HFFc6 (cell line): ENCODE measurements at places on chromosomes 2 and 18. TPM values are rescaled to one million over a fixed set of nuclear protein-coding genes. Genes with fewer than 3 reads are reported as not detected.
A peak's percentile ranks its signal among the peaks of the same experiment; 100 is the strongest.

Gene TUBB8B
- not detected in 3 replicates for total RNA-seq

Gene AUP1
- 94.1 to 114 TPM (median 99.1 TPM) in 3 replicates for total RNA-seq

DNA sequence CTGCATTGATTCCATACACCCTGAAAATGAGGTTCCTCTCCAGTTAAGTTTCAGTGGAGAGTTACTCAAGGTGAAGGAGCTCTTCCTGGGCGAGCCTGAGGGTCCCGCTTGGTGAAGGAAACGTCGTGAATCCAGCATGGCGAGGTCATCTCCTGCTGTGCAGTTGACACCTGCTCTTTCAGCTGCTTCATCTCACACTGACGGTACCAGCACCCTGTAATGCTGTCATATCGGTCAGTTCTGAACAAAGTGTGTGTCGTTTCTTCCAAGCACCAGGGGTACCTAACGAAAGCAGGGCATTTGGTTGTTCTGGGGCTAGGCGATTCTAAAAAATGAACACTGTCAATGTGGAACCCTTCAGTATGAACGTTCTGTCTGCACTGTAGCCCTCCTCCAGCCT is 52.6 kb downstream of the ITGB1BP1 start:
- no peak for DNase-seq
- H3K27ac ChIP-seq: peak overlapping the region; percentile 90
- H3K27me3 ChIP-seq: peaks cover 7% of the 10 kb centered on the region
- H3K4me1 ChIP-seq: peaks cover 36% of the 10 kb centered on the region
- H3K4me3 ChIP-seq: peak overlapping the region; percentile 66
- peaks cover 59% of the 10 kb centered on the region for H3K36me3 ChIP-seq

Gene ALLC
- not detected in 3 replicates for total RNA-seq

GRCh38 chr2:237198164-237198855 is 112.6 kb downstream of the COPS8 start:
- peaks cover 4% of the 10 kb centered on the region; the same call in 1 of the 2 replicates for H3K27me3 ChIP-seq
- peaks cover 77% of the 10 kb centered on the region for H3K4me1 ChIP-seq
- peak overlapping the region; percentile 95 for H3K27ac ChIP-seq

DNA sequence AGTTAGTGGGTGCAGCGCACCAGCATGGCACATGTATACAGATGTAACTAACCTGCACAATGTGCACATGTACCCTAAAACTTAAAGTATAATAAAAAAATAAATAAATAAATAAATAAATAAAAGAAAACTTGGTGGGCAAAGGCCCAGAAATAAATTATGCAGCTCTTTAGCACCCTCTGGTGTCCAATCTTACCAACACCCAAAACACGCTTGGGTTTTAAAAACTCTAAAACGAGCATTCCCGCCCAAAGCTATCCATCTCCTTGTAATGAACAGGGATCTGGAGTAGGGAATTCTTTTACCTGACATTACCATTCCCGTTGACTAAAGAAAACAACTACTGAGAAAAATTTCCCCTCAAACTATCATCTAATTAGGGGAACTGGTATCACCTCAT is 2005.9 kb upstream of the CELF4 start:
- peaks cover 2% of the 10 kb centered on the region for H3K27me3 ChIP-seq
- peak; percentile 13 for DNase-seq

Gene PROKR1
- total RNA-seq: not detected in 3 replicates

GRCh38 chr2:183780072-183780471 is 655.8 kb downstream of the NUP35 start:
- H3K4me3 ChIP-seq: no peak overlapping the region
- no peaks in the 10 kb centered on the region for H3K36me3 ChIP-seq
- DNase-seq: no peak
- no peaks in the 10 kb centered on the region for H3K27me3 ChIP-seq
- H3K4me1 ChIP-seq: no peaks in the 10 kb centered on the region

Gene NCKAP5
- total RNA-seq: 0.39 to 3.3 TPM (median 0.48 TPM) in 3 replicates

Gene TPGS2
- 156 to 194 TPM (median 167 TPM) in 3 replicates for total RNA-seq

GRCh38 chr2:3470166-3470651 is 49.1 kb downstream of the ADI1 start:
- peak overlapping the region; percentile 91 for H3K27ac ChIP-seq
- peaks cover 2% of the 10 kb centered on the region for H3K27me3 ChIP-seq
- peaks cover 30% of the 10 kb centered on the region for H3K36me3 ChIP-seq
- H3K4me3 ChIP-seq: peak overlapping the region; percentile 60
- peak; percentile 88 for DNase-seq

Gene DPP4
- total RNA-seq: 31.9 to 41.5 TPM (median 33.3 TPM) in 3 replicates

Gene RUFY4
- not detected in 3 replicates for total RNA-seq

DNA sequence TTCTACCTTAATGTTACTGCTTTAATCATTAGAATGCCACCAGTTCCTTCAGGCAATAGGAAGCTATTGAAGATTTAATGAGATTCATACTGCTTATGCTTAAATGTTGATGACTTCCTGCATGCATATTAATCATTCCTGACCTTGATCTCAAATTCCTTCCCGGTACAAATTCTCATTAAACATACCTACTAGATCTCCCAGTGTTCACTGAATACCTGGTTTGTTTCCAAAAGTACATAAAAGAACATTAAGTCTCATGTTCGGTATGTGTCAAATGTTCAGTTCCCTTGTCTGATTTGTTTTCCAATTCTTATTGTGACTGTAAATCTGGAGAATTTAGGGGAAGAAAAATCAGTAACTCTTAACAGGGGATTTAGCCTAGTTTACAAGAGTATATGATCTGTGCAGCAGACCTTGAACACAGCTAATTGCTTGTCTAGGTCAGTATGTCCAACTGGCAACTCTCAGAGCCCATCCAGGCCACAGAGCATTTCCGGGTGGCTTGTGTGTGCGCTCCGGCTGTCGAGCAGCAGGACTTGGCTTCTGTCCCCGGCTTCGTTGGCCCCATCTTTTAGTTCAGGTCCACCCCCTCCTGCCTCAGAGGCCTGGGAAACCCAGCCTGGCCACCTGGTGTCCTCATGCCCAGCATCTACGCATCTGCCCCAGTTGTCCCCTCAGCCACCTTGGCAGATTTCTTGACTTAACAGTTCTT is 13.1 kb downstream of the METAP1D start:
- no peak for DNase-seq
- no peak overlapping the region for H3K4me3 ChIP-seq
- H3K27me3 ChIP-seq: peaks cover 3% of the 10 kb centered on the region
- peaks cover 9% of the 10 kb centered on the region; the same call in 1 of the 2 replicates for H3K36me3 ChIP-seq

Gene MYL1
- not detected in 3 replicates for total RNA-seq

DNA sequence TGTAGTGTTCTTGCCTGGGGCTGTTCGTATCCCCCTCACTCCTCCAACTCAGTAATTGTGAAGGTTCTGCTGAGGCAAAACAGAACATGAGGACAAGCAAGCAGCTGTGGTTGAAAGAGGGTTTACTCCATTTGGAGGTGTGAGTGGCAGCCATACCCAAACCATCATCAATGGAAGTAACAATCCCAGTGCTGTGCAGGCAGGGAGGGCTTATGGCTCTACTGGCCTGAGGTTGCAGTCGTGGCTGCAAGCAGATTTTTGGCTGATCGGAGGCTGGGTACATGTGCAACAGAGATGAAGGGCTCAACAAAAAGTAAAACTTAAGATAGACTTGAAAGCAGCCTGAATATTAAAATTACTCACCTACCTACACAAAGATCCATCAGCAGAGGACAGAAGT is 13.2 kb downstream of the SRSF7 start:
- no peak overlapping the region for H3K4me3 ChIP-seq
- H3K27ac ChIP-seq: no peak overlapping the region; the same call in 1 of the 2 replicates
- H3K27me3 ChIP-seq: peaks cover 1% of the 10 kb centered on the region
- H3K36me3 ChIP-seq: peaks cover 18% of the 10 kb centered on the region

Gene KCNIP3
- 0.56 to 2.3 TPM (median 1.8 TPM) in 3 replicates for total RNA-seq

Gene RAB3GAP1
- 59.5 to 71.4 TPM (median 63.9 TPM) in 3 replicates for total RNA-seq

Gene SCYGR4
- total RNA-seq: not detected in 3 replicates

DNA sequence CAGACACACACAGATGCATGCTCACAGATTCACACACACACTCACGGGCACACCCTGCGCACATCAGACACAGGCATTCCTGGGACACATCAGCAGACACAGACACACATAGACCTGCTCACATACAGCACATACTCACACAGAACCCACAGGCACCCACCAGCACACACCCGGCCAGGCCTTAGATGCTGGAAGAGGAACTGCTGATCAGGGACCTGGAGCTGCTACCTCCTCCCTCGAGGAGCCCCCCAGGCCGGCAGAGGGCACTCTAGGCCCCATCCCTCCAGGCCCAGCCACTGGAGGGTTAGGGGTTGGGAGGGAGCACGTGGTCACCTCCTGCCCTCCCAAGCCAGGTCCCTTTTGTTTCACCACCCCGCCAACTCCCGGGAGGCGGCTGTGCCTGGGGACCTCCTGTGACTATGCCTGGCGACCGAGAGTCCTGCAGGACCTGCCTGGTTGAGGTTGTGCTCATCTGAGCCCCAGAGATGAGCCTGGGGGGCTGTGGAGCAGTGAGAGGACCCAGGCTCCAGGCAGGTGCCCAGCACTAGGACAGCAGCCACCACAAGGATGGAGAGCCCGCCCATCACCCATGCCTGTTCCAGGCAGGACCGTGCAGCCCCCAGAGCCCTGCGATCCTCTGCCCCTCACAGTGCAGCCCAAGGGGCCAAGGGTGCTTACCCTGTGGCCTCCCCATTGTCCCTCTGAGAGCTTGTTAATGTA is 21.0 kb upstream of the PTMA start:
- H3K4me1 ChIP-seq: no peaks in the 10 kb centered on the region
- H3K27me3 ChIP-seq: peaks cover 6% of the 10 kb centered on the region
- H3K27ac ChIP-seq: no peak overlapping the region
- no peak for DNase-seq

Gene SLC14A1
- total RNA-seq: 0.31 and 0.77 TPM in 2 replicates

GRCh38 chr2:136727973-136728699 is 37.2 kb upstream of the THSD7B start:
- no peaks in the 10 kb centered on the region for H3K36me3 ChIP-seq
- no peaks in the 10 kb centered on the region for H3K27me3 ChIP-seq
- no peak for DNase-seq
- H3K4me3 ChIP-seq: no peak overlapping the region
- no peak overlapping the region for H3K27ac ChIP-seq

DNA sequence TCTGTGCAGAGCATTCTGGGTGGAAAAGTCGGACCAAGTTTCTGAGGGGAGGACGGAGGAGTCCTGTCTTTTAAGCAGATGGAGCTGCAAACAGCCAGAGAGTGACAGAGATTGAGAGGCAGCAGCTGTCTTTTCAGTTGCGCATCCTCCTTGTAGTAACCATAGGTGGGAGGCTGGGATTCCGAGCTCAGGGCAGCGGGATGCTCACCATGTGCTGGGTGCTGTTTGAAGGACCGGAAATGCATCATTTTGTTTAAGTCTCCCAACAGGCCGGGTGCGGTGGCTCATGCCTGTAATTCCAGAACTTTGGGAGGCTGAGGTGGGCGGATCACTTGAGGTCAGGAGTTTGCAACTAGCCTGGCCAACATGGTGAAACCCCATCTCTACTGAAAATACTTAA is 93.4 kb downstream of the AGAP1 start:
- no peak for DNase-seq
- no peak overlapping the region for H3K4me3 ChIP-seq
- H3K27me3 ChIP-seq: peaks cover 6% of the 10 kb centered on the region
- H3K4me1 ChIP-seq: no peaks in the 10 kb centered on the region; the same call in 1 of the 2 replicates
- no peak overlapping the region for H3K27ac ChIP-seq

Gene DCDC2C
- not detected in 3 replicates for total RNA-seq

GRCh38 chr2:130899306-130899705 is 62.6 kb downstream of the ARHGEF4 start:
- no peak overlapping the region for H3K27ac ChIP-seq
- H3K4me3 ChIP-seq: no peak overlapping the region
- peaks cover 3% of the 10 kb centered on the region for H3K27me3 ChIP-seq
- no peaks in the 10 kb centered on the region for H3K36me3 ChIP-seq
- DNase-seq: no peak

- H3K4me3 ChIP-seq: peak overlapping the region; percentile 20; the same call in 1 of the 2 replicates
- peaks cover 24% of the 10 kb centered on the region; the same call in 1 of the 2 replicates for H3K4me1 ChIP-seq
- H3K36me3 ChIP-seq: peaks cover 13% of the 10 kb centered on the region
- H3K27ac ChIP-seq: peak overlapping the region; percentile 67
- no peak for DNase-seq
These were observed 414.2 kb upstream of the CHAC2 start for GRCh38 chr2:53353135-53354114.

- no peaks in the 10 kb centered on the region for H3K4me1 ChIP-seq
- no peaks in the 10 kb centered on the region for H3K36me3 ChIP-seq
- H3K27me3 ChIP-seq: no peaks in the 10 kb centered on the region
- no peak overlapping the region for H3K27ac ChIP-seq
These were observed 1464.7 kb upstream of the ZEB2 start for GRCh38 chr2:145984580-145984979.

- H3K4me3 ChIP-seq: no peak overlapping the region
- peaks cover 5% of the 10 kb centered on the region; the same call in 1 of the 2 replicates for H3K36me3 ChIP-seq
- H3K27ac ChIP-seq: no peak overlapping the region
- peaks cover 21% of the 10 kb centered on the region for H3K27me3 ChIP-seq
- H3K4me1 ChIP-seq: peaks cover 33% of the 10 kb centered on the region
These were observed 96.9 kb downstream of the HNRNPLL start for GRCh38 chr2:38505779-38506178.

Gene SP140L
- 18.2 to 22.4 TPM (median 18.4 TPM) in 3 replicates for total RNA-seq

GRCh38 chr2:219087361-219087760 is 26.6 kb upstream of the IHH start:
- H3K4me1 ChIP-seq: peaks cover 12% of the 10 kb centered on the region; the same call in 1 of the 2 replicates
- DNase-seq: no peak
- no peak overlapping the region for H3K4me3 ChIP-seq
- no peaks in the 10 kb centered on the region for H3K27me3 ChIP-seq
- peaks cover 31% of the 10 kb centered on the region for H3K36me3 ChIP-seq

- H3K36me3 ChIP-seq: peaks cover 26% of the 10 kb centered on the region
- H3K4me1 ChIP-seq: no peaks in the 10 kb centered on the region; the same call in 1 of the 2 replicates
- DNase-seq: no peak
- peaks cover 2% of the 10 kb centered on the region; the same call in 1 of the 2 replicates for H3K27me3 ChIP-seq
- no peak overlapping the region for H3K27ac ChIP-seq
These were observed 122.7 kb upstream of the RIOK3 start for GRCh38 chr18:23330423-23330822.

Gene LYG2
- total RNA-seq: not detected in 3 replicates

- H3K4me1 ChIP-seq: peaks cover 73% of the 10 kb centered on the region
- peaks cover 4% of the 10 kb centered on the region for H3K27me3 ChIP-seq
- H3K27ac ChIP-seq: peak overlapping the region; percentile 75
- DNase-seq: peak; percentile 42
- no peaks in the 10 kb centered on the region for H3K36me3 ChIP-seq
These were observed 269.0 kb downstream of the TCF4 start for GRCh38 chr18:55318951-55319441.

DNA sequence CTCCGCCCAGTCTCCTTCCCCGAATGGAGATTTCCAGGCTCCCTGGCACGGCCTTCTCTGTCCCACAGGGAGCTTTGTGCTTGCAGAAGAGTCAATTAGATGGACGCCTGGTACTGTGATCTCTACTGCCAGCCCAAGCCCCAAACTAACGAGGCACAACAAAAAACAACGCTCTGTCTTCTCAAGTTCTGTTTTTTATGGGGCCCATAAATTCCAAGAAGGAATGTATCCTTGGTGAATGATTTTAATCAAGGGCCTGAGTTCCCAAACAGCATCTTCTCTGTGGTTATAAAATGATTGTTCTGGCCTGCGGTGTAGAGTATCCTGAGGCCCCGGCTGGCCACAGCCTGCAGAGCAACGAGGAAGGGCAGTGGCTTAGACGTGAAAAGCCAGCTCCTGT is 219.5 kb downstream of the CLIP4 start:
- DNase-seq: no peak
- H3K36me3 ChIP-seq: no peaks in the 10 kb centered on the region
- H3K4me3 ChIP-seq: no peak overlapping the region
- no peaks in the 10 kb centered on the region for H3K4me1 ChIP-seq
- H3K27me3 ChIP-seq: peaks cover 15% of the 10 kb centered on the region

GRCh38 chr18:35182151-35182550 is 58.7 kb upstream of the ZNF397 start:
- H3K36me3 ChIP-seq: no peaks in the 10 kb centered on the region
- no peak for DNase-seq
- H3K4me1 ChIP-seq: no peaks in the 10 kb centered on the region
- no peak overlapping the region for H3K4me3 ChIP-seq
